ENCODE measurements at places on chromosomes 5 and 9.

- DNase-seq, result no peak
These were observed 4.3 kb upstream of the MXD3 start for GRCh38 chr5:177316005-177316404.

GRCh38 chr5:1685066-1685465 is 114.6 kb downstream of the MRPL36 start:
- DNase-seq, result no peak

DNA sequence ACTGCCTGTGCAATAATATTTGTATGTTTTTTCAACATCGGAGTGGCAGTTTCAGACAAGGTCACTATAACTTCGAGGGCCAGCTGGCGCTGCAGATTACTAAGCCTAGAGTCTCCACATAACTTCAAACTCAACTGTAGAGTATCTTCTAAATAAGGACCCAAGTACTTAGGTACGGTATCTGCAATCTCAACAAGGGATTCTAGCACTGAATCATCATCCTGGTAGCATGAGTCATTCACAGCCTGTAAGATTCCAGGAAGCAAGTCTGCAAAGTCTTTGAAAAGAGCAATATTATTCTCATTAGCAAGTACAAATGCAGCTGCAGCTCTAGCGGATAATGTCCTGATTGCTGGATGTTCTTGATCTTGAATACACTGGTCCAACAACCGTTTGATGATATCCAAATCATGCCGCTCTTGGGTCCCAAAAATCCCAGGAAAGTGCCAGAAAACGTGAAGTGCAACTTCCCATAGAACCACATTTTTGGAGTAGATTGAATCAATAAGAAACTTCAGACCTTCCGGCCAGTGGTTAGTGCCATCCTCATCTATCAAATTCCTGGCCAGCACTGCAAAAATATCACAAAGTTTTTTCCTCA is 654 bp downstream of the RANBP6 start:
- DNase-seq, result no peak

DNA sequence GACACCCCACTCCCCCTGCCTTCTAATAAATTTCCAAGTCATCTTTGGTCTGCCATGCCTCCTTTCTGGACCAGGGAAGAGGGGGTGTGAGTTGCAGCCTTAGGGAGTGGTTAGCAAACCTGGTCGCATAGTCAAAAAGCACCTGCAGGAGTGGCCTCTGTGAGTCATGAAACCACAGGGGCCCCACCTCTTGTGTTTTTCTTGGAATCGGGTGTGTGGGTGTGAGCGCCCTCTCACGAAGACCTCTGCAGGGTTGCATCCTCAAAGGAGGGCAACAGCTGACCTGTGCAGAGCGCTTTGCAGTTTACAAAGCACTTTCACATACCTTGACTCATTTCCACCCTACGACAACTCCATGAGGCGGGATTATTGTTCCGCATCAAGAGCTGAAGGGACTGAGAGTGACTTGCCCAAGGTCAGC is 36.8 kb upstream of the TEX48 start:
- no peak for DNase-seq

GRCh38 chr9:117485176-117485575 is 70.3 kb upstream of the ASTN2 start:
- DNase-seq, result no peak
